ENCODE measurements at places on chromosomes 3 and 15.

DNA sequence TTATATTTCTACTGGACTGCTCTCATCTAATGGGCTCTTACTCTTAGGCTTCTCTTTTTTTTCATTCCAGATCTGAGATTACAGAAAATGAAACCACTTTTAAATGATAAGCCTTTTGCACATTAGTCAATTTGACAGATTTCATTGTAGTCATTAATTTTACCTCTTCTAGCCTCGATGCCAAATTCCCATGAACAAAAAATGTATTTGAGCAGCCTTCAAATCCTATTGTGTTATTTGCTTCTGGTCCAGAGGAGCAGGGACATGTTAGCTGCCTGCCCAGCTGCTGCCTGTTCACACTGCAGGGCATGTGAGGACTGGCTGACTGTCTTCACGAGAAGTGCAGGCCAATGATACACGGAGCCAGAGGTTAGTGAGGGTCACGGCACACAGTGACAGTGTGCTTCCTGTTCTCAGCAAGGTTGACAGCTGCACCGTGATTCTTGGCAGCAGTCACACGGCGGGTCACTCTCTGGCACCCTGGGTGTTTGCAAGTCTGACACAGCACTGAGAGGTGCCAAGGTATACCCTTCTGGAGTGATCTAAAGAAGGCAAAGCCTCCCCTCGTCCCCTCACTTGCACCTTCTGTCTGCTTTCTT lies 40.8 kb downstream of the KAT2B start:
- peak; percentile 60 for DNase-seq

GRCh38 chr15:28967066-28967465 lies 81.3 kb downstream of the APBA2 start:
- DNase-seq = no peak

DNA sequence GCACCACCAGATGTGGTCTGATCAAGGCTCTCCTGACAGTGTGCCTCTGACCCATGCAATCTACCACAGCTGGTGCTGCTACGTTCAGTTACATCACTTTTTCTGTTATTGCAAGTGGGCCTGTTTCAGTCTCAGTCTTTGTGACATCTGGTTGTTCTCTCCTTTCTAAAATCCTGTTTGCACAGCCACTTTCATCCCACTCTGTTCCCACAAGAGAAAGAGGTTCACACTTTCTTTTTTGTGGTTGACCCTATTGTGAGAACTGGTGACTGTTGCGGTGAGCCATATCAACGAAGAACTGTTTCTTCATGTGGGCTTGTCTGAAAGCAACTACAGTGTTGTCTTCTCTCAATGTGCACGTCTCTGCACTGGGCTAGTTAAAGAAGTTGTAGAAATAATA lies 342.8 kb upstream of the ARPP21 start:
- DNase-seq = no peak

- DNase-seq = no peak
These were observed 537.3 kb upstream of the MCTP2 start for GRCh38 chr15:93694033-93694432.

DNA sequence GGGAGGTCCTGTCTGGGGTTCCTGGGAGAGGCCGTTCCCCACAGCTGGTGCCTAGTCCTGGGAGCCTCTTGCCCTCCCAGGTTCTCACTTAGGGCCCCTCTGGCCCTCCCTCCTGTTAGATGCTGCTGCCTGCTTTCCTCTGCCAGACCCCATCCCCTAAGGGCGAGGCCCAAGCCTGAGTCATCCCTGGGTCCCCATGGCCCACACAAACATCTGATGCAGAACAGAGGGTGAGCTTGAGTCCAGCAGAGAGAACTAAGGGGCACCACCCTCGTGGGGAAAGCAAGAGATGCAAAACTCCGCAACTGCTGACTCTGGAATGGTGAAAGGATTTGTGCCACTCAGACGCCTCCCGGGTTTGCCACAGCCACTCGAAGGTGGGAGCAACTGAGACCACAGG lies 58.8 kb upstream of the TRPM1 start:
- DNase-seq = no peak

DNA sequence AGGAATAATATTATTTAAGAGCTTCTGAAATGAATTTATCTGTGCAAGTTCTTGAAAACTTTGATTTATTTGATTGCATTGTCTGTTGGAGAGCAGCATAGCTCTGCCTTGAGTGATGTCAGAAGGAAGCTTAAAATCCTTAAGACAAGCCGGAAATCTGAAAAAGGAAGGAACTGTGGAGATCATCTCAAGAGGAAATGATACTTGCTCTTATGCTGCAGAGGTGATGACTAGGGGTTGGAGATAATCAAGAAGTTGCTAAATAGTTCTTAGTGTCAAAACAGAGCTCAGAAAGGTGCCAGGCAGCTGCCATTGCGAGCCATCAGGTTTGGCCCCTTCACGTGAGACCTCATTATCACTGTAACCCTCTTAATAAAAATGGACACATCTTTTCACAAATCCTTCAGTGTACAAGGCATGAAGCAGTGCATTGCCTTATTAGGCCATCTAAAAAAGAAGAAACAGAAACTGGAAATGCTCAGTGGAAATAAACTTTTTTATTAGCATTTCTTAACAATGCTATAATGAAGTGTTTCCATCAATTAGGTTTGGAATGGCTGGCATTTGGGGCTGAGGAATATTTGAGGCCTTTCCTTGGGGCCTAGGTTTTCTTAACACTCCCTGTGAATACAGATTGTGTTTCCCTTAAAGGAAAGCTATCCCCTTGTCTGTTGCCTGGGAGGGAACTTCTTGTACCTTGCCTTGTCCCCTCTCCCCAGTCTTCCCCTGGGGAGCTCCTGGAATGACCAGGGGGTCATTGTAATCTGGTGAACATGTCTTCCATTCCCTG lies 34.5 kb upstream of the VILL start:
- peak; percentile 26 for DNase-seq

DNA sequence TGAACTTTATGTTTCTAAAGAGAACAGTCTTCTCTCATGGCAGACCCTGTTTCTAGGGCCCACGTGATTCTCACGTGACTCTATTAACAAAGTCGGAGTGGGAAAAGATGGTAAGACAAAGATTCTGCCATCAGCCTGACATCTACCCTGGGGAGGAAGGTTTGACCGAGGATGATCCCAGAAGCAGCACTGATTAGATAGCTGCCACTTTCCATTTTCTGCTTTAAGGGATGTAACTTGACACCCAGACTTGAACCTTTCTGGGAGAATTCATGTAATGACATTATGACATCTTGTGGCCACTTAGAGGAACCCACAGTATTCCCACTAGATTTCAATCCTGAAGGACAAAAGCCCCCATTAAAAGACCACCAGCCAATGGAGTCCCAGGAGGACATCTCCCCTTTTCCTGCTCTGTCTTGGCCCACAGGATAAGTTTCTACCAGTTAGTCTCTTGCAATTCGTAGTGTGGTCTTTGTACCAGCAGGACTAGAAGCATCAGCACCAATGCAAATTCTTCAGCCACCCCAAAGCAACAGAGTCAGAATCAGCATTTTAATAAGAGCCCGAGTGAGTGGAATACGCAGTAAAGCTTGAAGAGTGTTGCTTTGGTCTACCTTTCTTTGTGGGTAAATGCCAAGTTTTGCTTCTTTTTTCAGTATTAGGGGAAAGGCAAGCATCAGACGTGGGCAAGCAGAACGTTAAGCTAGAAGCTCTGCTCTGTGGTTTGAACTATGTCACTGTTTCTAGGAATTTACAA lies 480.5 kb upstream of the PROK2 start:
- no peak for DNase-seq

DNA sequence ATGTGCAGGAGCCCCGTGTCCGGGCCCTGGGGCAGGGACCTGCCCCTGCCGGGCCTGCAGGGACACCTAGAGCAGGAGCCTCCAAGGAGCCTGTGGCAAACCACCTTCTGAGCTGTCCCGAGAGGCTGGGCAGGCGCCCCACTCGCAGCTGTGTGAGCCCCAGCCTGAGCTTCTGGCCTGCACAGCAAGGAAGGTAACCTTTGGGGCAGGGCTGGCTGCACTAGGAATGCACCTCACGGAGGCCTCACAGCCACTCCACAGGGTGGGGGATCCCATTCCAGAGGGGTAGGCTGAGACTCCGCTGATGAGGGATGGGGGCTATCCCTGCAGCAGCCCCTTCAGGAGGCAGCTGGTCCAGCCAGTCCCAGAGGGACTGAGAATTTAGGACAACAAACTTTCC lies 68.1 kb downstream of the DNAJB8 start:
- no peak for DNase-seq

GRCh38 chr3:100027321-100027720 lies 87.0 kb downstream of the FILIP1L start:
- DNase-seq = no peak

DNA sequence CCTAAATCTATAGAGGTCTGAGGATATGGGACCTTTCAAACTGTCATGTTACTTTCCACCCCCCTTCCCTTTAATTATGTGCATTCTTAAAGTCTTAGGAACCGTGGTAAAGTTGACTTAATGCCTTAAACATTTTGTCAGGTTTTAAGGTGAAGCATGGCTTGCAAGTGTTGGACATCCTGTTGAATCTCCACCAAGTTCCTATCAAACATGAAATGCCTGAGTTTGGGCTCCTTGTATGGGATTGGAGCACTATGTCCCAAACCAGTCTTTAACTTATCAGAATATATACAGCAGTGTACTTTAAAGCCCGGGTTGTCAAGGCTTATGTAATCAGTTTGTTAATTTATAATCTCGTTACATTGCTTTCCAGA lies 1.1 kb downstream of the SNRK start:
- no peak for DNase-seq

DNA sequence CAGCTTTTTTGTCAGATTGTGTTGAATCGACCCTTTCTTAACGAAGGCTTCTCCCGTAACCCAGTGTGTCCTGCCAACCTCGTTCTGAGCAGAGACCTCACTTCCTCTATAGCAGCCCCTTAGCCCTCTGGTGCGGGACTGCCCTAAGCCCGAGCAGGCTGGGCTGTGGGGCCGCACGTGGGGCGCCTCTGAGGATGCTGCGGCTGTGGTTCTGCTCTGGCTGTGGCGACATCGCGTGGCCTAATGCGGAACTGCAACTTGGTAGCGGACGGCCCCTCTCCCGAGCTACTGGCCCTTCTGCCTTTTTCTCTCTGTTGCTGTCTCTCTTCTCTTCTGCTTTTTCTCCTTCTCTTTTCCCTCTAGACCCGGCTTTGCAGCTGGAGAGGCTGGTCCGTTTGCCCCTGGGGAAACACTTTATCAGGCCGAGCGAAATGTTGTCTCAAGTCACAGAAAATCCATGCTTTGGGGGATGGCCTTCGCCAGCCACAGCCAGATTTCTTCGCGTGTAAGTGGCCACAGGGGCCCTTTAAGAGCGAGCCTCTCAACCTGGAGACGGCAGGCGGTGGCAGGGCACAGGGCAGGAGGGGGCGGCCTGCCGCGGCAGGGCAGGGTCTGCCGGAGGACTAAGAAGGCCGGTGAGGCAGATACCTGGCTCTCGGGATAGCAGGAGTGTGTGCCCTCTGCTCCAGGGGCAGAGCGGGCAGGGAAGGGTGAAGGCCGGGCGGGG lies 19.4 kb upstream of the KIF23 start:
- peak; percentile 83 for DNase-seq

GRCh38 chr3:126127452-126127851 lies 43.5 kb upstream of the SLC41A3 start:
- DNase-seq = no peak

DNA sequence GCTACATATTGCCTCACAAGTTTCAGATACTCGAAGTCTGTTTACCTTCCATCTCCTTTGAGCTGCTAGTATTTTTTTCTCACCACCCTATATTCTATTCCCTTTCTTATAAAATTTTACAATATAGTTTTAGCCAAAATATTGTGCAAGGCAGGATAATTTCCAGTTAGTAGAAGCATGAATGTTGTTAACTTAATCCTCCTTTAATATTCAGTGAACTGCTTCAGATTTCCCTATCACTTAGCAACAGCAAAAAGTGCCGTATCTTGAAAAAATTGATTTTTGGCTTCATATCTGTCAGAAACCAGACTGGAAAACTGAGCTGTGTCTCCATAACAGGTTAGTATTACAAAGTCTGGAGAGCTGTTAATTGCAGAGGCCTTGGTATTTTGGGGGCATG lies 24.0 kb downstream of the PLSCR4 start:
- DNase-seq = no peak

- no peak for DNase-seq
These were observed 6.5 kb downstream of the CELF6 start for GRCh38 chr15:72313448-72313840.

DNA sequence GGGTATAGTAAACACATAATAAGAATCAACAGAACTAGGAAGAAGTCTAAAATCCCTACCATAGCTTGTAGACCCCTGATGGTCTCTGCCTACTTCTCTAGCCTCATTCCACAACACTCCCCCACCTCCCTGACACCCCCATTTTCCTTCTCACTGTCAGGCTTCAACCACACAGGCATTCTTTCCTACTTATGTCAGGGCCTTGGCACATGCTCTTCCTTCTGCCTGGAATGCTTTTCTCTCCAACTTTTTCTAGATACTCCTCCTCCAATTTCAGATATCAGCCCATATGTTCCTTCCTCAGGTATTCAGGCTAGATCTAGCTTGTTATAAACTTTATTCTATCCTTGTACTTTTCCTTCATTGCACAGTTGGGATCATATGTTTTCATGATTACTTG lies 106.0 kb upstream of the MRPL3 start:
- DNase-seq = no peak

GRCh38 chr3:134464064-134464688 lies 21.6 kb downstream of the ANAPC13 start:
- DNase-seq = no peak

DNA sequence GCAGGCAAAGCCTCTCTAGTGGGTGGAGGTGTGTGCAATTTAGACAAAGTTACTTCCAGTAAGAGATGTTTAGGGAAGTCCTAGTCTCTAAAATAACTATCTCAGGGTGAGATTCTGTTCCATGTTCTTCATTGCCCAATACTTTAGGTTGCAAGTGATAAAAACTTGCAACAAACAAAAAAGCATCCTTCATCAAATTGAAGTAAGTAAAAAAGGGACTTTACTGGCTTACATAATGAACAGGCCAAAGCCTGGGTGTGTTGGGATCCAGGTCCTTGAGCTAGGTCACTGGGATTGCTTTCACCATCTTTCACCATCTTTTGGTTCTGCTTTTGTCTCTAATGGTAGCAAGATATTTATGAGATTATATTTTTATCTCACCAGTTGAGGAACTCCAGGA lies 38.3 kb downstream of the CX3CR1 start:
- DNase-seq = no peak

DNA sequence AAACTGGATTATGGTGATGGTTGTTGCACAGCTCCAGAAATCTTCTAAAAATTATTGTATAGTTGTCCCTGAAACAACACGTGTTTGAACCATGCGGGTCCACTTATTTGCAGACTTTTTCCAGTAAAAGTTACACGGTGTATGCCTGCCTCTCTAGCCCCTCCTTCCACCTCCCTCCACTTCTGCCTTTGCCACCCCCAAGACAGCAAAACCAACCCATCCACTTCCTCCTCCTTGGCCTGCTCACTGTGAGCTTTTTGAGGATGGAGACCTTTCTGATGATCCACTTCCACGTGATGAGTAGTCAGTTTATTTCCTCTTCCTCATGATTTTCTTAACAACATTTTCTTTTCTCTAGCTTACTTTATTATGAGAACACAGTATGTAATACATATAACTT lies 5.4 kb downstream of the CYFIP1 start:
- no peak for DNase-seq

GRCh38 chr3:134340982-134341365 lies 33.3 kb downstream of the AMOTL2 start:
- no peak for DNase-seq
